ENCODE measurements at places on chromosomes 2 and 18.

- DNase-seq, result no peak
Measured at GRCh38 chr18:11005528-11005927, 143.8 kb downstream of the PIEZO2 start.

DNA sequence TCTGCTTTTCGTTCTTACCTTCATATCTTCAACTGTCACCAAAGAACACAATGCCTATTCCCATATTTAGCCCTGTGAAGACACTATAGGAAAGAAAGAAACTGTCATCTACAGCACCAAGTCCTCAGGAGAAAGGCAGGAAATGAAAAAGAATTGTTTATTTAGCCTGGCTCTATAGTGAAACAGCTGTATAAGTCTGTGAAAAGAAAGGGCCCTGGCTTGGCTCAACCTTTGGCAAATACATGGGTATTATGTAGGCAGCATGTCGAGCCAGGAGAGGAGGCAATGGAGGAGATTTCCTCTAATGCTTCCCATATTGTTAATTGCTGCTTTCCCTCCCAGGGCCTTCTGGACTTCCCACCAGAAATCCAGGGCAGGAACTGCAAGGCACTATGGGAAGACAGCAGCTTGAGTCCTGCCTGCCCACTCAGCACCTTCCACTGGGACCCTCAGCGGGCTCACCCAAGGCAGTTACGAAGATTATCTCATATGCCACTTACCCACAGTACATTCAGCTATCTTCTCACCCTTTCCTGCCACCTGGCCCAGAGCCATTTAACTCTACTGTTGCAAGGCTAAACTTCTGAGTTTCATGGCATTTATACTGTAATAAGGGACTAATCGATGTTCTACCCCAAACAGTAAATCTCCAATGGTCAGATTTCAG is 30.1 kb downstream of the SLC8A1 start:
- no peak for DNase-seq

- DNase-seq, result no peak
Measured at GRCh38 chr2:81545626-81546025, 1241.1 kb upstream of the LRRTM1 start.

DNA sequence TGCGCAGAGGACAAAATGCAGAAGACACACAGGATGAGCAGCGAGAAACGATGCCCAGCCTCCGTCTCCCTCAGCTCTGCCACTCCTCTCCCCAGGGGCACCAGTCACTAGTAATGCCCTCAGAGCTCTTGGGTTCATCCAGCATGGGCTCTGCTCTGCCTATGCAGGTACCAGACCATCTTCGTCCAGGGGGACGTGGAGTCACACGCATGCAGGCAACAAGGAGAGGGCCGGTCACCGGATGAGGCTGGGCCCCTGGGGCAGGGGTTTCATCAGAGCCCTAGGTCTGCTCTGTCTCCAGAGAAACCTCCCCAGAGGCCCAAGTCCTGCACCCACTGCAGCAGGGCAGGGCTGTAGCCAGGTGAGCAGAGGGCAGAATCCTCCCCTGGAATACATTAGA is 23.9 kb downstream of the RAB31 start:
- no peak for DNase-seq

GRCh38 chr2:240990266-240990529 is 8.2 kb upstream of the SNED1 start:
- no peak for DNase-seq

DNA sequence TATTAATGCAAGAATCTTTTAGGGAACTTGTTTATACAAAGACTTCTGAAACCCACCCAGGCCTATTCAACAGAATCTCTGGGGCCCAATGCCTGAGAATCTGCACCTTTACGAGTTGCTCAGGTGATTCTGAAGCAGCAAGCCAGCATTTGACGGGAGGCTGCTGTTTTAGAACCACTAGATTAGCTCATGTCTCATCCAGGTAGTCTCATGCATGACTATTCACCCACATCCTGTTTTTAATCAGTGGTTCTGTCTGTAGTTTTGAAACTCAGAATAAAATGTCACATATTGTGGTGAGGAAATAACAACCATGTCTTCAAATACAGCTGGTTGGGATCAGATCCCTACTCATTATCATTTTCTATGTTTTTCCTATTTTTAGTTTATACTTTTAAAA is 39.5 kb downstream of the CYTIP start:
- no peak for DNase-seq

GRCh38 chr2:65430603-65431420 is 1.6 kb downstream of the SPRED2 start:
- DNase-seq, result peak; percentile 54

DNA sequence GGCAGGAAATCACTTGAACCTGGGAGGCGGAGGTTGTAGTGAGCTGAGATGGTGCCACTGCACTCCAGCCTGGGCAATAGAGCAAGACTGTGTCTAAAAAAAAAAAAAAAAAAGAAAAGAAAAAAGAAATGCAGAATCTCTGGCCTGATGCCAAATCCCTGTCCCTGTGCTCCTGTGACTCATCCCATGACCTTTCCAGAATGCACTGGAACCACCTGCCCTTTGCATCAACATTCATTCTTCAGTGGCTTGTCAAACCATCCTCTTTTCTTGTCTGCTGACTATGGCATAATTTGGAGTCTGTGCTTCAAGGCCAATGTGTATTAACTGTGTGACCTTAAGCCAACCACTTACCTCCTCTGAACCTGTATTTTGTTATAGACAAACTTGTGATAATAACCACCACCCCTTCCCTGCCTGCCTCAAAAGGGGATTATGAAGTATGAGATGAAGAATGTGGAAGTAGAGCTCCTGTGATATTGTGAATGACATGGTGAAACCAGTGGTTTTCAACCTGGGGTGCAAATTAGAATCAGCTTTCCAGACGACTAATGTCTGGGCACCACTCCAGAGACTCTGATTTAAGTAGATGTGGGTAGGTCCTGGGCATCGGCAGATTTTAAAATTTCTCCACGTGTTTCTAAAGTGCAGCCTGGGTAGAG is 189.3 kb downstream of the CLIP4 start:
- DNase-seq, result no peak

DNA sequence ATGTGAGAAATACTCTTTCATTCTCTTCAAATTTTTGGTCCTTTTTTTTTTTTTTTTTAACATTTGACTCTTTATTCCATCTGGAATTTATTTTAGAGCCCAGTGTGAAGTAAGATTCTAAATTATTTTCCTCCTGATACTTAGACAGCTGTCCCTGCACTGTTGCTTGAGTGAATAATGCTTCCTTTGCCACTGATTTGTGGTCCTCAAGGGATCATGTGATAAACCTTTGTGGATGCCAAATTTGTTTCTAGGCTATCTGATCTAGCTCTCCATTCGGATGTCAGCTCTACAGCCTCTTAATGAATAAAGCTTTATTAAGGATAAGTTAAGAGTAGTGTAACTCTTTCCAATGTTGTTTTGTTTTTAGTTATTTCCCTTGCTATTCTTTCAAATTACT is 142.3 kb downstream of the SMAD7 start:
- no peak for DNase-seq

- DNase-seq, result no peak
Measured at GRCh38 chr2:13819896-13820295, 812.6 kb upstream of the LRATD1 start.

DNA sequence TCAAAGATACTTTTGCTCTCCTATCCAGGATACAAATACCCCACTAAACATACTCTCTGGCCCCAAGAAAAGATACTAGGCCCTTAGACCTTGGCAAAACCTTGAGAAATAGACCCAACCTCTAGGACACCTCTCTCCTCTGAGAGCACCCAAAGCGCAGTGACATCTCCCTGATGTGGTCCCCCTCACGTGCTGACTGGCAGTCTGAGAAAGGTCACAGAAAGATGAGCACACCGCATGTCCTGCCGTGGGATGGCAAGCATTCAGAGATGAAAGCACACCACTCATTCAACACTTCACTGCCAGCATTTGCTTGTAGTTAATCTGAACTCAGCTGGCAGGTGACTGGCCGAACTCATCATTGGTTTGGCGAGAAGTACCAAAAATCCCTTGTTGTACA is 6.1 kb upstream of the TBC1D8 start:
- DNase-seq, result no peak

GRCh38 chr18:62200121-62200914 is 13.3 kb downstream of the RELCH start:
- no peak for DNase-seq

- DNase-seq, result peak; percentile 73
Measured at GRCh38 chr2:121974897-121975661, 219.6 kb downstream of the TSN start.

DNA sequence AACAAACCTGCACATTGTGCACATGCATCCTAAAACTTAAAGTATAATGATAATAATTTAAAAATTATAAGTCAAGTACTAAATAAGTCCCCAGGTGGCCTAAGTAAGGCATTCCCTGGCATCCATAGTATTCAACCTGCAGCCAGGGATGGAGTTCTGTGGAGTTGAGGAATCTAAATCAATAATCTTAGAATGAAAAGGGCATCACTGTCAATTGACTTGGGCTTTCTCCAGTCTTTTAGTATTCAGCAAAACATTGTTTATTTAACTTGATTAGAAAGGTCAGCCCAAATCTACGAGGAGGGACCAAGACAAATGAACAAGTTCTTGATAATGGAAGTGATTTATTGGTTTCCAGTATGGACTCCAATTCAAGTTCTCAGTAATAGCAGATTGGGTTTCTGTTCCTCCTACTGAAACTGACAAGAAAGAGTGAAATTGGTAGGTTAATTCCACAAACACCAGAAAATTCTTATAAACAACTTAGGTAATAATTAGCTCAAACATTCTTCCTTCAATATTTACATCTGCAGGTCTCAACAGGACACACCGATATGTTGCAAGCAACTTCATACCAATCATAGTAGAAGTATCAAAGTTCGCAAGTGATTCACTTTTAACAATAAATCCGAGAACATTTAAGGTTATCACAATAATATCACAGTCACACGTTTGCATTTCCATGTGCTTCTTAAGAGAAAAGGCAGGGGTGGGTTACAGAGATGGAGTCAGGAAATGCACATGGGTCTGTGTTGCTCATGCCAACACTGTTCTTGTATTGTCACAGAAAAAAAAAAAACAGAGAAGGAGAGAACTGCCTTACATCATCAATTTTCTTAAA is 51.7 kb upstream of the EHBP1 start:
- DNase-seq, result no peak

DNA sequence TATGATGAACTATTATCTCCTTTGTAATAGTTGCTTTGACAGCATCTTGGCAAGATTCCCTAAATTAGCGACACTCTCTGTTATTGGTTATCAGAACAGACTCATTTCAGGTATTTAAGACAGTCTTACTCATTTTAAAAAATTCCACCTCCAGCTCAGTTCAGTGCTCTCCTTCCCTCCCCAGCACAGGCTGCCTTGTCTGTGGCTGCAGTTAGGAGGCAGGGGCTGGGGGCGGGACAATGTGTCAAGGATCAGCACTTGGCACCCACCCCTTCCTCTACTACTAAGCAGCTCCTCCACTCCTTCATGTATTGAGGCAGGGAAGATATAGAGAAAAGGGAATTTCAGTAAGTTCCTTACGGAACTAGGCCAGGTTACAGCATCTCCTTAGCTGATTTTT is 85.0 kb downstream of the VSNL1 start:
- no peak for DNase-seq

- DNase-seq, result no peak
Measured at GRCh38 chr2:165361514-165361913, 108.0 kb upstream of the CSRNP3 start.

DNA sequence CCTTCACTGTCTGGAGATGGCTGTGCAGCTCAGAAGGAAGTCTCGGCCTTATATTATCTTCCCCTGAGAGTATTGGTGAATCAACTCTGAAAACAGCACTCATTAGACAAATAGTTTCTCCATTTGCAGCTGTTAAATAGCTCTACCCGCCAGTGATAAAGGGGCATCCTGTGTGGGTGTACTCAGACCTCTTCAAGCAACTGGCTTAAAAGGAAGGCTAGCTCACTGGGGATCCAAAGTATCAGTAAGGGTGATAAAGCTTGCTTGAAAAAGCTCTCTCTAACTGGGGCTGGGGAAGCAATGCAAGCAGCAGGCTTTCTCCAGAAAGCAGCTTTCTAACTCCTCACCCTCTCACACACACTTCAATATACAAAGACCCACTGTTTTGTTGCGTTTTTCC is 64.9 kb upstream of the PSMD14 start:
- no peak for DNase-seq

- DNase-seq, result peak; percentile 42
Measured at GRCh38 chr2:237483018-237483731, 3.9 kb upstream of the MLPH start.

DNA sequence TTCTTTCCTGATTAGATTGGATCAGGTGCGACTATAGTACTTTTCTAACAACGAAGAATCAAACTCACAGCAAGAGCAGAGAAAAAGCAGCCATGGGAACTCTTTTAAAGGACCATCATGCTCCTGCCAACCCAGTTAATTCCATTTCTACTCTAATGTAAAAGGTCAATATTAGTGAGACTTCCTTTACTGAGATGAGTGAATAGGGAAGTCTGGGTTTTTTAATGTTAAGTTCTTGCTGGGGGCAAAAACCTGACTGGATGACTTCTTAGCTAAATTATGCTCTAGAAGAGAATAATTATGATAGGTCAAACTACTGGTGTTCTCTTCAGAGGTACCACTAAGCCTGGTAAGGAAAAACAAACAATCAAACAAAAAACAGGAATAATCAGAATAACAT is 8.4 kb downstream of the SRBD1 start:
- DNase-seq, result no peak

- no peak for DNase-seq
Measured at GRCh38 chr2:65212115-65212514, 15.5 kb upstream of the ACTR2 start.

GRCh38 chr2:41375901-41376300 is 671.9 kb upstream of the PKDCC start:
- no peak for DNase-seq

DNA sequence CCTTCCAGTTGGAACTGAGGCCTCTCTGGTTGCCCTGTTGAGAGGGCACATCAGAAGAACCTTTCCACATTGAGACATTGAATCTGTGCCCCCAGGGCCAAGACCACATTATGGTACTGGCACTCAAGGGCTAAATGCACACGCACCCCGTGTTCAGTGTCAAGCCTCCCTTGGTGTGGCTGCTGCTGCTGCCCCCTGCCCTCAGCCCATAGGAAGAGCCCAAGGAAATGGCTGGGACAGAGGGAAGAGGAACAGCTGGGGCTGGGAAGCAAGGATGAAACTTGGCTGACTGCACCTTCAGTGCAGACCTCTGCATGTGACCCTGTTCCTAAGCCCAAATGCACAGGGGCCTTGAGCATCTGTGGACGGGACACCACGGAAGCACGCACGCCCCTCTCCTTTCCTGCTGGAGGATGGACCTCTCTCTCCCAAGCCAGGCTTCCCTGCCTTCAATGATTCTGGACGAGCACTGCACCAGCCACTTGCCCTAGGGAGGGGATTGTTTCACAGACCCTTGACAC is 40.2 kb downstream of the NIFK start:
- no peak for DNase-seq

GRCh38 chr2:112150851-112151250 is 12.7 kb downstream of the FBLN7 start:
- DNase-seq, result no peak

Measured in AG10803 (cell line).